Muscle of arm (tissue), 14 donors: ENCODE measurements at places on chromosomes 12 and 14. TPM values are rescaled to one million over a fixed set of nuclear protein-coding genes. Genes with fewer than 3 reads are reported as not detected.

DNA sequence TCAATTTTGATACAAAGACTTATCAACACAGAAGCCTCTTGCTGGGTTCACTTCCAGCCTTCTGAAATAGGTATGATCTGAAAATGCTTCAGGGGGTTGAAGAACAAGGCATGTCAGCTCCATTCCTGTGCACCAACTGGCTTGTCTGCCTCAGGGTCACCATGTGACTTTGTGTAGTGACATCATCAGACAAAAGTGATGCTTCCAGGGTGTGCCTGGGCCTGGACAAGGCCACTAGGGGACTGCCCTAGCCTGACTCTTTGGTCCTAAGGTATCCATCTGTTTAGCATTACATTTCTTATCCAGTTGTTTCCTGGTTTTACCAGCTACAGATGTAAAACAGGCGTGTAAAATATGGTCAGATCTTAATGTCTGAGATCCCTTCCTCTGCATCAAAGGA, 155.6 kb downstream of the CAND1 start:
- no peak for DNase-seq

- no peak for DNase-seq
Observed at GRCh38 chr12:118288174-118288573, 84.5 kb downstream of the TAOK3 start.

GRCh38 chr12:77392467-77393088, 327.2 kb upstream of the E2F7 start:
- no peak for DNase-seq

GRCh38 chr12:50074936-50075807, 10.0 kb upstream of the SMARCD1 start:
- peak; percentile 82 for DNase-seq

- no peak for DNase-seq
Observed at GRCh38 chr14:93035917-93036651, 79.6 kb downstream of the ITPK1 start.

- DNase-seq = no peak
Observed at GRCh38 chr14:87732562-87732961, 260.4 kb downstream of the GALC start.

- DNase-seq = no peak
Observed at GRCh38 chr12:68239309-68239982, 13.8 kb upstream of the IL26 start.

DNA sequence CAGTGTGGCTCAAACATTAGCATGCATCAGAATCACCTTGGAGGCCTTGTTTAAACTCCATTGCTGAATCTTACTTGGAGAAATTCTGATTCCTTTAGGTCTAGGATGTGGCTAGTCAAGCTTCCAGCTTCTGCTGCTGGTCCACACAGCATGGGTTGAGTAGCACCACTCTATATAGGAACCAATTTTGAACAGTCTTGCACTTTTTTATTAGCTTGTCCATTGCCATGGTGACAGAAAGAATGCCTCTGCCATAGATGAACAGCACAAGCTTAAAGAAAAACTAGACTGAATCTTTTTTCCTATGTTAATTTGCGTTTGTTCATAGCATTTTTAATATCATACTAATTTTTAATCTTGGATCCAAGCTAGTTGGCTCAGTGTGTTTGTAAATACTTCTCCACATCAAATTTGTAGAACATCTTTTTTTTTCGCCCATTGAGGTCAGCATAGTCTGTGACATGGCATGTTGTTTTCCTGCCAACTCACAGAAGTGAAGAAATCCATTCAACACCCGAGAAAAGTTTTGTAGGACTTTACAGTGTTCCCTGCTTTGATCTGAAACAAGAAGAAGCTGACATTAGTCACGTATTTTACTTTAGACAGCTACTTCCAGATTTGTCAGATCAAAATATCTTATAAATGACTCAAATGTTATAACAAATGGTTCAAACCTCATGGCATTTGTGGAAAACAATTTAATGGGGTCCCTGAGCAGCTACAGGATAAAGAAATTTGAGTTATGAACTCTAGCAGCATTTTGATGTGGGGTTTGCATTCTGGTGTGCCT, 438.8 kb downstream of the EGLN3 start:
- DNase-seq = no peak

DNA sequence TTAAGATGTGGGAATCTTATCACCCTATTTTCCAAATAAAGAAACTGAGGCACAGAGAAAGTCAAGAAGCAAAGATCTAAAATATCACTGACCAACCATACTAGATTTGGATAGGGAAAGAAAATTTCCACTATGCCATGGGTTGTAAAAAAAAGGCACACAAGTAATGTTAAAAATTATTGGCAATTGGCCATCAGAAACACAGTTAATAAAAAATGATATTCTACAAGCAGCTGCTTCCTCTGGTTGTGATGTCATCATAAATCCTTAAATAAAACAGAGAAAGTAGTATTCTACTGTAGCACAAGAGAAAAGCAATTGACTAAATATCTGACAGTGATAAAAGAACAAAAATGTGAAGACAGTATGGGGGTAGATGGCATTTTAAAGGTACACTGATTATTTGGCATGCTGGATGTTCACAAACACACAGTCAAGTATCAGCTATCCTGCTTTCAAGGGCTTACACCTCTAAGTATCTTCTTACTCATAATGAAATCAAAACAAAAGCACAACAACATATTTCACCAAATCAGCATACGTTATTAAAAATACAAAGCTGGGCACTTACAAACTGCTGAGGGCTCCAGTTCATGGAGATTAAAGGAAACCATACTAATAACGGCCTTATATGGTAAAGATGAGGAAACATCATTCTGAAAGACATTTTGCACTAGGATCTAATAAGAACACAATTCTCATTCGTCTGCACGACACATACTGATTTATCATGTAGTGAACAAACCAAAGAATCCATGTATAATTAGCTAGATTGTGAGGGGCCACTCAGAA, 45.7 kb downstream of the CORO1C start:
- DNase-seq = no peak

GRCh38 chr12:28876196-28876798, 272.8 kb upstream of the FAR2 start:
- DNase-seq = no peak

- DNase-seq = no peak
Observed at GRCh38 chr12:108793756-108794441, 62.6 kb upstream of the CORO1C start.

GRCh38 chr14:29463727-29464395, 463.8 kb downstream of the PRKD1 start:
- no peak for DNase-seq

- no peak for DNase-seq
Observed at GRCh38 chr12:105561546-105562198, 231.2 kb downstream of the C12orf75 start.

GRCh38 chr14:23154964-23155587, 28.4 kb downstream of the SLC7A8 start:
- DNase-seq = peak; percentile 71

DNA sequence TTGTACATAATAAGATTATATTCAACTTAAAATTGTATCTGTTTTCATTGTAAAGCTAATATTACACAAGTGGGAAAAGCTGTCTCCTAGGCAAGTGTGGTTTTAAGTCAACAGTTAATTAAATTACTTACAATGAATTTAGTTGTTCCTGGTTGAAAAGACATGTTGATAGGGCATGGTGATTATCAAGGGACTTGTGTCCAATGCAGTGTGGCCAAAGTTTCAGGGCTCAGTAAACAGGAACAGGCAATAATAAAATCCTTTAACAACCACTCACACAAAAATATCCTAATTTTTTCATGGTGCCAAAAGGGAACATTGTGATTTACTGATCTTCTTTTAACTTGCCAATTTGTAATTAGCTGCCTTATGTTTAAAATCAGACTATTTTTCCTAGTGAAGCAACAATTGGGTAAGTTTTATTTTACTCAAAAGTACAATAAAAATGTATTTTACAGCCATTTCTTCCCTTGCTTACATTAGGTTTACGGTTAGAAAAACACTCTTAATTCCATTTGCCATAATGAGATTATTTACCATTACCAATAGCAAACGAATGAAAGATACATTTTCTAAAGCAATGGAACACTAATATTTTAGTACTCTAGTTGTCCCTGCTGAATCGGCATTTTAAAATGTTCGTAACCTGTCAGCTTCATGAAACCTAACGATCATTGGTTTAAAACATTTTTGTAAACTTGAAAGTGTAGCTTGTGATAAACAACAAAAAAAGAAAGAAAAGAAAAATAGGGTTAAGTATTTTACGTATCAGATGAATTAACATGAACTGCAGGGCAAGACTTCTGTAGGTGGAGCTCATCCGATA, 1.8 kb upstream of the WNK1 start:
- no peak for DNase-seq

DNA sequence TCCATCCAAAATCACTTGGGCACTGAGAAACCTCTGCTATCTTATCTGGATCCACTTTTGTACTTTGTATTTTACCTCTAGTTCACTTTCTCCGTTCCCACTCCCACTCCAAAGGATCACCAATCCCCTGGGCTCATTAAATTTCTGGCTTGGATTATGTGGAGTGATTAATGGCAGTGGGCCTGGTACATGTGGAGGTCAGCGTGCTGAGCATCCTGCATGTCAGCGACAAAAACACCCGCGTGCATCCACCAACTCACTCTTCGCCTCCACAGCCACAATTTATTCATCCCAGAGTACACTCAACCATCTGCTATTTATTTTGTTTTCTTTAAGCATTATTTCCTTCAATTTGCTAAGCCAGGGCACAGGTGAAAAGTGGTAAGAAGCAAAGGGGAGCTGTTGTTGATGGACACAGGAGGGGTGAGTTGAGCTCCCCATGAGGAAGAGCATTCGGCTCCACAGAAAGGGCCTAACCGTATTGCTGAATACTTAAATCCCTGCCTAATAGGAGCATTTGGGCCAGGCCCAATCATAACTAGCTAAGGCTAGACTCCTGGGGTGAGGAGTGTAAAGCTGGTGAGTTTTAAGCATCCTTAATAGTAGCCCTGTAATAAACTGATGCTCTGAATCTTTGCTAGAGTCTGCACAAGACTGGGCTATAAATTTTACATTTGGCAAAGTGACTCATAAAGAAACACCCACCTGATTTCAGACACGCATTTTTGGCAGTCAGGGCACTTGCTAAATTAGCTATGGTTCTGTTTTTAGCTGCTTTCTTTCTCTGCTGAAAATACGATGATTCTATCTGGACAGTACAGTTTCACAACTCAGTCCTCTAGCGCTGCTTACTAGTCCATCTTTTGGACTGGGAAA, 137.8 kb downstream of the SLC25A21 start:
- peak; percentile 45 for DNase-seq

DNA sequence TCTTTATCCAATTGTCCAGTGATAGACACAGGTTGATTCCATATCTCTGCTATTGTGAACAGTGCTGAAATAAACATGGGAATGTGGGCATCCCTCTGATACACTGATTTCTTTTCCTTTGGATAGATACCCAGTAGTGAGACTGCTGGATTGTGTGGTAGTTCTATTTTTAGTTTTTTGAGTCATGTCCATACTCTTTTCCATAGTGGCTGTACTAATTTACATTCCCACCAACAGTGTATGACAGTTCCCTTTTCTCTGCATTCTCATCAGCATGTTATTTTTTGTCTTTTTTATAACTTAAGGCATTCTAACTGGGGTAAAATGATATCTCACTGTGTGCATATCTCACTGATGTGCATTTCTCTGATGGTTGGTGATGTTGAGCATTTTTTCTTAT, 24.8 kb upstream of the VASH1 start:
- DNase-seq = no peak

DNA sequence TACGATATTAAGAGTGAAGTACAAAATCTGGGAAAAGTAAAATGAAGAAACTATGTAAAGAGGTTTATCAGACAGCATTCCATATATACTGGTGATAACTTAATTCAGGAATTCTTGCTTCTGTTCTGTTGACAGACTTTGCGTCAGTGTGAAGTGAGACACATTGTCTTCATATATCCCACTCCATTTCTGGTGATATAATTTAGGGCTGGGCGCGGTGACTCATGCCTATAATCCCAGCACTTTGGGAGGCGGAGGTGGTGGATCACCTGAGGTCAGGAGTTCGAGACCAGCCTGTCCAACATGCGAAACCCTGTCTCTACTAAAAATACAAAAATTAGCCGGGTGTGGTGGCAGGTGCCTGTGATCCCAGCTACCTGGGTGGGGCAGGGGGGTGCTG, 20.3 kb upstream of the RAD52 start:
- no peak for DNase-seq

- no peak for DNase-seq
Observed at GRCh38 chr14:90645842-90646443, 170.3 kb downstream of the TTC7B start.

DNA sequence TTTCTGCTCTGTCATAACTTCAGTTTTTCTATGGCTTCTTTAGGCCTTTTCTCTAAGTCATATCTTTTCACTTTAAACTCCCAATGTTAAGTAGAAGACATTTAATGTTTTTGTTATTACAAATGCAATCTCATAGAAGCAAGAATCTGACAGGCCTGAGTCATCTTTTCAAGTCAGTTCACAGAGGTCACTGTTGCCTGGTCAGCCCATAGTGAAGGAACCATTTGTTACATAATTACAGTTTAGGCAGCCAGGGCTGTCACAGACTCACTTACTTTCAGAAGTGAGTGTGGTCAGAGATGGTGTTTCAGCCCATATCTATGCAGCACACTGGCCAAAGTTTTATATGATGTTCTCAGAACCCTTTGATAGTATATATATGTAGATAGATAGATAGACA, 46.5 kb downstream of the CCER1 start:
- no peak for DNase-seq

GRCh38 chr14:62304257-62304656, 542.0 kb downstream of the SNAPC1 start:
- no peak for DNase-seq

DNA sequence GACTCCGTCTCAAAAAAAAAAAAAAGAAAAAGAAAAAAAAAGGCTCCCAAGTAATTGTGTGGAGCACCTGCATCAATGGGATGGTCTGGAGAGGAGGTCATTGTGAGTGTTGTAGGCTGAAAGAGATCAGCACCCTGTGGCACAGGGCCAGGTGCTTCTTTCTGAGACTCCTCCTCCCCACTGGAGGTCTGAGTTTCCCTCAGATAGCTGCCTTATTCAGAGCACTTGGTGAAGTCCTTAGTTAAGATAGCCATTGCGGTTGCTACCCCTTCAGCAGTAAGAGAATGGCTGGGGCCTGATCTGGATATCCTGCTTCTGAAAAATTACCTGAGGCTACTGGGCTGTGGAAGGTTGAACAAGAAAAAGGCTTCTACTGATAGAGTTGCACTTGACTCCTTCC, 69.8 kb downstream of the ANO6 start:
- no peak for DNase-seq

GRCh38 chr14:35201066-35201465, 78.7 kb downstream of the PRORP start:
- no peak for DNase-seq

DNA sequence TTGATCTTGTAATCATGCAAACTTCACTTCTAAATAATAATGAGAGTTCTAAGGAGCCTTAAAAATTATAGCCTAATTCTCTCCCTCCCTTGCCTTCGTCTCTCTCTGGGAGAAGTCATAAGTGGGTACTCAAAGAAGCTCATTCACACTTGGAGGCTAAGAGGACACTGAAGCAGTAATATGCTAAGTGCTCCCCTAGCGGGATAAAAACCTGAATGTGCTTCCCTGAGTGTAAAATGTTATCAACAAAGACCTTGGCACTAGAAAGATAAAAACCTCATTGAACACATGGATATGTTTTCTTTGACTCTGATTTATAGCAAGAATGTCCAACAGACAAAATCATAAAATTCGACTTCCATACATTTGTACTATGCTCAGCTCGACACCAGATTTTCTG, 337.9 kb upstream of the NOVA1 start:
- DNase-seq = no peak

GRCh38 chr12:127284021-127284420, 982.9 kb upstream of the TMEM132C start:
- no peak for DNase-seq

The OR6C70 gene
- not detected for polyA plus RNA-seq

The FAIM2 gene
- polyA plus RNA-seq = 7.4 TPM

The SRGAP1 gene
- polyA plus RNA-seq = 7.9 TPM

The PLEKHG7 gene
- 0.35 TPM for polyA plus RNA-seq

The BEST3 gene
- polyA plus RNA-seq = 64.8 TPM

The MOAP1 gene
- polyA plus RNA-seq = 26.8 TPM

The LRRC43 gene
- 0.26 TPM for polyA plus RNA-seq
